Left renal cortex interstitium (tissue), 4 donors: ENCODE measurements at places on chromosomes 12 and 14. TPM values are rescaled to one million over a fixed set of nuclear protein-coding genes. Genes with fewer than 3 reads are reported as not detected.

The TAS2R13 gene
- polyA plus RNA-seq, result not detected

DNA sequence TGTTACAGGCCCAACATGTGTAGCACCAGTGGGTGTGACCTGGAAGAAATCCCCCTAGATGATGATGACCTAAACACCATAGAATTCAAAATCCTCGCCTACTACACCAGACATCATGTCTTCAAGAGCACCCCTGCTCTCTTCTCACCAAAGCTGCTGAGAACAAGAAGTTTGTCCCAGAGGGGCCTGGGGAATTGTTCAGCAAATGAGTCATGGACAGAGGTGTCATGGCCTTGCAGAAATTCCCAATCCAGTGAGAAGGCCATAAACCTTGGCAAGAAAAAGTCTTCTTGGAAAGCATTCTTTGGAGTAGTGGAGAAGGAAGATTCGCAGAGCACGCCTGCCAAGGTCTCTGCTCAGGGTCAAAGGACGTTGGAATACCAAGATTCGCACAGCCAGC lies 8.6 kb downstream of the BCL2L14 start:
- DNase-seq, result no peak

GRCh38 chr12:92136026-92136730 lies 9.5 kb downstream of the BTG1 start:
- DNase-seq, result no peak

- DNase-seq, result no peak
These were observed 9.7 kb upstream of the WSCD2 start for GRCh38 chr12:108119126-108119973.

GRCh38 chr12:6791931-6792520 lies 2.7 kb downstream of the CD4 start:
- no peak for DNase-seq

DNA sequence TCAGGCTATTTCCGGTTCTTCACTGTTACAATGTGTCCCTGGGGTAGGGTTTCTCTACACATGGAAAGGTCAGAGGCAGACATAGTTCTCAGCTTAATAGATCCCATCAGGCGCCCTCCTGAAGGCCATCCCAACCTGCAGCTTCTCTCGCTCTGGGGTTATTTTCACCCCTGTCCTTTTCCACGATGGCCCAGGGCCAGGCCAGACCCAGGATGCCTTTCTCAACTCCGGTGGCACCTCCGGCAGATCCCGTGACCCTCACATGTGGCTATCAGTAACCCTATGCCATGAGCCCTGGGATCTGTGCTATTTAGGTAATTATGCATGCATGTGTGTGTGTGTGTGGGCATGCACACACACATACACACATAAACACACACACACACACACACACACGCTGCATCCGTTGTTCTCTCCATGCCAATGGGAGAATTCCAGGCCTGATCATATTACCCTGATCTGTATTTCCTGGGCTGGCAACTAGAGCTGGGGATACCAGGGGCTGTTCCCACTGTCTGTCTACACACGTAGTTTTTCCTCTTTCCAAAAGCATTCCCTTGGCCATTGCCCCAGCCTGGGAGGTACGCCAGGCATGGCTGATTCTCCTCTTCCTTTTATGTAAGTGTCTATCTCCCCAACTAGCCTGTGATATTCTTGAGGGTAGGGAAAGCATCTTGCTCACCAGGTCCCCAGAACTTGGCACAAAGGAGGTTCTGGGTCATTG lies 51.2 kb upstream of the NOS1 start:
- no peak for DNase-seq

DNA sequence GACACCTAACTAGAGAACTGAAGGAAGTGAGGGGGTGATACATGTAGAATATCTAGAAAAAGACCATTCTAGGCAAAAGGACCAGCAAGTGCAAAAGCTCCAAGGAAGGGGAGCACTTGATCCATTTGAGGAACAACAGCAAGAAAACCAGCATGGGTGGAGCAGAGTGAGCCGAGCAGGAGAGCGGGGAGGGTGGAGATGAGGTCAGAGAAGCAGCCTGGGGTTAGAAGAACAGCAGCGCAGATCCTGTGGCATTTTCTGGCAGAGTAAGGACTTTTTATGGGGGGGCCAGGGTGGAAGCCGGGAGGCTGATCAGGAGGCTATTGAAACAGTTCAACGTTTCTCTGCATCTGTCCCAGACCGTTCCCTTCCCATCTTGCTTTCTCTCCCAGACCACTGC lies 24.5 kb upstream of the TMCC3 start:
- no peak for DNase-seq
